Cardiac fibroblast (primary cell): ENCODE measurements at places on chromosomes 6 and 20.

- no peak for DNase-seq
Observed at GRCh38 chr6:148736774-148737412, 9.9 kb upstream of the UST start.

DNA sequence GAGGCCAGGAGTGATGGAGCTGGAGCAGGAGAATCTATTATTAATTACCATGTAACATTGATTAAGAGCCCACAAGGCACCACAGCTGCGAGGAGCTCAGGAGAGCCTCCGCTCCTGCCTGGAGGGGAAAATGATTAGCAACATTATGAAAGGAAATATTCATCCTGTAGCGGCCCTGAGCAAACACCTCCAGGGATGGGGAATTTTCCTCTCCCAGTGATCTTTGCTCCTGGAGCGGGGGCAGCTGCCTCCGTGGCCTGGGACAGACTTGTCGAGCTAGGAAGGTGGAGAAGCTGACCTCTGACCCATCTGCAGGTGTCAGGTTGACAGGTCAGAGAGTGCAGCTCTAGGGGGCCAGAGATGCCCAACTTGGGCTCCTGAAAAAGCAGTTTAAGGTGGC, 40.1 kb upstream of the SIRPA start:
- DNase-seq = no peak

DNA sequence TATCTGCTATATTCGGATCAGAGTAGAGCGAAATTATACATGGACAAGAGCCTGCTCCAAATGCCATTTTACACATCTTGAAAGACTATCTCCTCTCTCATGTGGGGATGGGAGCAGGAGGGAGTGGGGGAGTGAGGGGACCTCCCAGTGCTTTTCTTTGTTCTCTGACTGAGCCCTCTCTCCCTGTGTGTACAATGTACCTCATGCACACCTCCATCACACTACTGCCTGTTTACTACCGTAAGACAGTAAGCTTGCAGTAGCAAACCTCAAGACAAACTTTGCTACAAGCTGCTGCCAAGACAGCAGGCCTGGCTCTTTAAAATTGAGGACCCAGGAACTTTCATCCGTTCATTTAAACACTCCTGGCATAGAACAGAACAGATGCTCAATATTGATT, 7.2 kb downstream of the NHSL1 start:
- no peak for DNase-seq

DNA sequence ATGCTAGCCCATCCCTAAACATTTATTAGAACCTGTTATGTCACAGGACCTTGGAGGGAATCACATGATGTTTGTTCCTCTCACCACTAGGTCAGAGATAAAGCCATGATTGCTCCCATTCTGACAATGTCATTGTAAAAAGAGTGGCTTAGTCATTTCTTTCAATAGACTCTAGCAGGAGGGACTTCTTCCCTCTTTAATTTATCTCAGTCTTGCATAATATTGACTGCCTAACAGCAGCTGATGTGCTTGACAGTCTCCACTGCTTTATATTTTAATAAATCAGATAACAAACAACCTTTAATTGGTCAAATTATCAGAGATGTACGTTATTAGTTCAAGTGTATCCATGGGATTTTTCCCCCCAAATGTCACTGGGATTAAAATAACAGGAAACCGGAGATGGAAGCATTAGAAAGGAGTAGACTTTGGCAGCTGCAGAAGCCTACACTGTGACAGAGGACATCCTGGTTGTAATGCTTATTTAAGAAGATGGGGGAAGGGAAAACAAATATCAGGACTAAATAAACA, 39.6 kb downstream of the LAMA4 start:
- peak; percentile 59 for DNase-seq

GRCh38 chr20:62501801-62502495, 26.2 kb upstream of the GATA5 start:
- peak; percentile 90 for DNase-seq

DNA sequence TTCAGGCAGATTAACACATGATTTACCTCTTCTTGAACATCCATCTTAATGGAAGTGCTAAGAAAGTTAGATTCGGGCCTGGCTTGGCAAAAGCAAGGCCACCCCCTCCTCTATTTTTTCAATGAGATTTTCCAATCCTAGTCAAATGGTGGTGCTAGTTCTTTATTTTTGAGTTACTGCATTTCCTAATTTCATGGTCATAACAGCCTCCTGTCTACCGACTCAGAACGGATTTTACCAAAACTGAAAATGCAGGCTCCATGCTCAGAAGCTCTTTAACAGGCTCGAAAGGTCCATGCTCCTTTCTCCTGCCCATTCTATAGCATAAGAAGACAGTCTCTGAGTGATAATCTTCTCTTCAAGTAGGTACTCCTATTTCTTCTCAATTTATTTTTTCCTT, 117.2 kb upstream of the ESR1 start:
- peak; percentile 62 for DNase-seq

- no peak for DNase-seq
Observed at GRCh38 chr6:108004861-108005260, 46.9 kb upstream of the SEC63 start.

DNA sequence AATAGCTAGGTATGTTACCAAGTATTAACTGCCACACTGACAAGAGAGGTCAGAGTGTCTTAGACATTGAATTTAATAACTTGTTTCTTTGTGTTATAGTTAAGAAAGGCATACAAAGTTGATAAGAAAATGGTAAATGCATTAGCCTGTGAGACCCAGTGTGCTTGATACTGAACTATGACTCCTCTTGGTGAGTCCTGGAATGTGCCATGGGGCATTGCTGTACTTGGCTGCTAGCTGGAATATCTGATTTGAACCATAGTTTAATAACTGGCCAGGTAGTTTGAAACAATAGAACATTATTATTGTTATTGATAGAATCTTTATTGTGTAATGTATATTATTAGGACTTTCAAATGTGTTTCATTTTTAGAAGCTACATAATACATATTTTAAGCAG, 70.0 kb downstream of the ZFAND3 start:
- DNase-seq = no peak

- DNase-seq = peak; percentile 20
Observed at GRCh38 chr20:53154540-53154939, 182.4 kb downstream of the TSHZ2 start.

DNA sequence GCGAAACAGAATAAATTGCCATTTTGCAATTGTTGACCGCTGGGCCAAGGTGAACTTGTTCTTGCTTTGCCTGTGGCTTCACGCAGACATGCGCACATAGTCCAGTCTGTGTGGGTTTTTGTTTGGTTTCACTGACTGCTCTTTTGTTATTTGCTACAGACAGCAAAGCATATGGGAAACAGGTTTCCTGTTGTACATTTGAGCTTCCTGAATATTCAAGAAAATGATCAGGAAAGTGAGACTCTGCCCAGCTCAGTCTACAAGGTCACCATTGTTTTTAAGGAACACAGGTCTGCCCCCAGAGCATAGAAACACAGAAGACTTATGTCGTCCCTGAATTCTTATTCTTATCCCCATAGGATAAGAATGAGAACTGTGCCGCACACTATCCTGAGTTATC, 55.6 kb downstream of the SASH1 start:
- no peak for DNase-seq

GRCh38 chr6:154057098-154057497, 18.1 kb downstream of the OPRM1 start:
- DNase-seq = no peak

DNA sequence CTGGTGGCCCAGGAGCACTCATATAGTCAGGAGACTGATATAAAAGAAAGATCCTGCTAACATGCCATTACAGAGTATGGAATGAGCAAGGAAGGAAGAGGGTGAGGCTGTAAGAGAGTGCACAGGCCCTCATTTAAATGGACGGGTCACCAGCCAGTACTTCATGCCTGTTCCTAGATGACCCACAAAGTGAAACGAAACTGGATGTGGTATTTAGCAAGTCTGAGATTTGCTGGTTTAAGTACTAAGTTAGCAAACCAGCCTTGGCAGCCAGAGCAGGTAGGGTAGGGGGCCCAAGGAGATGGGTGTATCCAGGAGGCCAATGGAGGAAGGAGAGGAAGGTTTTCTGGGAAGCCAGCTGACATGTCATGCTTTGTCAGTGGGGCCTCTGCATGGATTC, 15.9 kb downstream of the NT5E start:
- no peak for DNase-seq

DNA sequence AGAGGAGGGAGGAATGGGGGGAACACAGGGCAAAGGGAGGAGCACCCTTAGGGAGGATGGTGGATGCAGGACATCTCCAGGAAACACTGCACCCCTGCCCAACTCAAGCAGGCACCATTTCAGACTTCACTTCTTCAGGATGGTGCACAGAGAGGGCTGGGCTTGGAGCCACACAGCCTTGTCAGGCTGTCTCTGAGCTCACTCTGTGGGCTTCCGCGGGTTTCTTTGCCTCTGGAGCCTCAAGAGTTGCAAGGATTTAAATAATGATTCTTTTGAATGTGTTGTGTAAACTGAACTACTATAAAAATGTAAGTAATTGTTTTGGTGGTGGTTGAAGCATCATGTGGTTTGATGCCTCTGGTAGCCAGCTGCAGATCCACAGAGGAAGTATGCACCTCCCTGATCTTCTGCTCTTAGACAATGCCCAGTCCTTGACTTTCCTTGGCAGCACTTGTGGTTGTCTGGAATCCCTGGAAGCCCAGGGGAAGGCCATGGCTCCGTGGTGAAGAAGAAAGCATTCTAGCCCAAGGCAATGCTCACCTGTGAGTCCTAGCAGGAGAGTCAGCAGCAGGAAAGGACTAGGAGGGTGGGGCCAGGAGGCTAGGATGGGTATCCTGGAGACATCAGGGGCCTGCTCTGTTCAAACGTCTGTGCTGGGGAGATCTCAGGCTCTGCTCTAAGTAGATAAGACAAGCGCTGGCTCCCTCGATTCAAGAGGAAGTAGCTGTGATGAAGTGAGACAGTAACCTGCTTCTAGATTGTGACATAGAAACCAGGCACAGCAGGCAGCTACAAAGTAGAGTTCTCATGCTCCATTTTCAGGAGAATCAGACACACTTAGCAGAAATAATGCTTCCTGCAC, 50.2 kb upstream of the SIRPG start:
- DNase-seq = no peak

- DNase-seq = no peak
Observed at GRCh38 chr6:56347526-56347925, 100.1 kb upstream of the COL21A1 start.

DNA sequence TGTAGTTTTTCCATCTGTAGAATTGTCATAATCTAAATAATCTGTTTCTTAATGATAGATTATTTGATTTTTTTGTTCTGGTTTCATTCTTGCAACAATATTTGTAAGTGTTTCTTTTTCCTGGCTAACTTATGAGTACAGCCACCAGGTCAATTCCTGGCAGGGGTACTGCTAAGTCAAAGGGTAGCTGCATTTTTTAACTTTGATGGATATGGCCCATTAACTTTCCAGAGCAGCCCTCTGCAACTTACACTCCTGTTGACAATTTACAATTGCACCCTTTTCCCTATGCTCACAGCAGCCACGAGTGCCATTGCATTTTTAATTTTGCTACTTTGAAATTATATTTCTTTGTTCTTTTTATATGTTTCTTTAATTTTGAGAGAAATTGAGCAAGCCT, 209.3 kb upstream of the CST7 start:
- no peak for DNase-seq

DNA sequence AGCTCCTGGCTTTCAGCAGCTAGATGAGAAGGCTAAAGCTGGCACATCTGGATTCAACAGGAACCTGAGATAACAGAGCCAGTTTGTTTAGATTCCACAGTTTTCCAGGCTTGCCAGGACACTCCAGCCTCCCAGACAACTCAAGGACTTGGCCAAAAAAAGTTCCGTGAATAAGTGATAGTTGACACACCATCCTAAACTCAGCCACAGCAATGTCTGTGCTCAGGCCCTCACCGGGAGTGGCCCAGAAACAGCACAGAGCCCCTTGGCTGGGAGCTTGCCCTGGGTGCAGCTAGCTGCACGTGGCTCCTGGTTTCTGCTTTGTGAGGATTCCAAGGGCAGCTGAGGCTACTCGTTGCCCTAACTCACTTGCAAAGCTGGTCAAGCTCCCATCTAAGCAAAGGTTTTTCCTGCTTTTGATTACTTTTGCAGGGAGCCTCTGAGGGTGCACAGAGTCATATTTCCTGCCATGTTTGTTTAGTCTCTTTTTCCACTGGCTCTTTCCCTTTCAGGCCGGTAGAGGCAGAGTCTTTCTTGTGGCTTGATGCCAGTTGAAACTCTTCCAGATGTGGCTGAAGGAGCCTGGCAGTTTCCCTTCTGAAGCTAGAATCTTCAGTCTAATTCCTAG, 118.3 kb upstream of the ECI2 start:
- peak; percentile 77 for DNase-seq

DNA sequence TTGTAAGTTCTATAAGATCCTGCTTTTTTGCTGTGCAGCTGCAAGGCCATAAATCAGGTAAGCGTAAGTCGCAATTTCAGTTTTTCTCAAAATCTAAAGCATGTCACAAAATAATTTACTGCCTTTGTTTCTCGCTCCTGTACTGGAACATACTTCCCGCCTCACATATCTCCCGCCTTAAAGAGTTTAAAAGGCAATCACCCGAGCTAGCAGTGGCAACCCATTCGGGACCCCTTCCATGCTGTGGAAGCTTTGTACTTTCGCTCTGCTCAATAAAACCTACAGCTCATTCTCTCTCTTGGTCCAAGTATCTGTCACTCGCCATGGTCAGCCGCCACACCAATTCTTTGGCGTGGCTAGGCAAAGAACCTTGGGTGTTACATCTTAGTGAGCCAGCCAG, 34.0 kb downstream of the CEP85L start:
- no peak for DNase-seq

- DNase-seq = no peak
Observed at GRCh38 chr20:57244221-57244585, 22.2 kb downstream of the BMP7 start.

DNA sequence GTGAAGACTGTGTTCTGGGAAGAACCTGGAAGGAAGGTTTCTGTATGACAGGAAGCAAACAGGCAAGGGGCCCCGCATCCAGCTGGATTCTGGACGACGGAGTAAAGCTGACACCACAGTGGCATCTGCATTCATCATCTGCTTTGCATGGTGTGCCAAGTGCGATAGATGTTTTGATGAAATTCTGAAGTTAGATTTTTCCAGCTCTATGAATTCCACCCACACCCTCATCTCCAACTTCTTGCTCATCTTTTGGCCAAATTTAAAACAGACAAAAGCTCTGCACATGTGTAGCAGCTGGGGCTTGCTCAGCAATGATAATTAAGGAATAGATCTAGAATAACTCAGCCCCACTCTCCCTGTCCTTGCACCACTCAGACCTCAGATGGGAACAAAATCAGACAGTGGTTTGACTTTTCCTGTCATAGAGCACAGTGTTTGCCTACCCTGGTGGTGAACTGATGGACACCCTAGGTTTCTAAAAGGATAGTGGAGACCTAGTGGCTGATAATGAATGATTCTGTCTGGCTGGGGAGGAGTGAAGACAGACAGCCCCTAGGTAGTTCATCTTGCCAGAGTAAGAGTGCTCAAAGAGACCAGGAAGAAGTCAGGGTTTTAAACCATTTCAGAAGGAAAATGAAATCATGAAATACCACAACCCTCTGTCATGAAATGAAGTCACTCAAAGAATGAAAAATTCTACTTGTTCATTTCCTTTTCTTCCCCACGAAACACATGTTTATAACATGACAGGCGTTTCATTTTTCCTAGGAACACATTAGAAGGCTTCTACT, 85.8 kb downstream of the BCAS1 start:
- peak; percentile 10 for DNase-seq
